ENCODE measurements at places on chromosomes 5 and 9. TPM values are rescaled to one million over a fixed set of nuclear protein-coding genes. Genes with fewer than 3 reads are reported as not detected.
A peak's percentile ranks its signal among the peaks of the same experiment; 100 is the strongest.

GRCh38 chr9:128033609-128034008 is 33.5 kb downstream of the NAIF1 start:
- no peak for DNase-seq

GRCh38 chr9:36542355-36542754 is 30.3 kb upstream of the MELK start:
- no peak for DNase-seq

Gene SPEF2
- total RNA-seq = 10.3 TPM

Gene MAMDC4
- 317 TPM for total RNA-seq

Gene LECT2
- total RNA-seq = not detected

DNA sequence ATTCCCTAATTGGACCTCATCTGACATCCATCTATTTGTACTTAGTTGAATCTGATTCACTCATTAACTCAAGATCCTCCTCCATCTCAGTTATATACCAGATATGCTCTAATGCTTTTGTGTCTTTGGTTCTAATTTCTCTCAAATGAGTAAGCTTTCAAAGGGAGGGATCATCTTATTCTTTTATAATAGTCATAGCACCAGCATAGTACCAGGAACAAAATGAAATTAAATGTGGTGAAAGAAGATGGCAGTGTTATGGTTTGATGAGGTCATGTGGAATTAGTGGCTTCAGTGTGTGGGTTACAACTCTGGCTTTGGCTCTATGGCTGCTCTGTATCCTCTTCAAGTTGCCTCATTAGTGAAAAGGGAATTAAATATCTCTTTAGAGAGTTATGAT is 32.5 kb upstream of the ZNF366 start:
- no peak for DNase-seq

DNA sequence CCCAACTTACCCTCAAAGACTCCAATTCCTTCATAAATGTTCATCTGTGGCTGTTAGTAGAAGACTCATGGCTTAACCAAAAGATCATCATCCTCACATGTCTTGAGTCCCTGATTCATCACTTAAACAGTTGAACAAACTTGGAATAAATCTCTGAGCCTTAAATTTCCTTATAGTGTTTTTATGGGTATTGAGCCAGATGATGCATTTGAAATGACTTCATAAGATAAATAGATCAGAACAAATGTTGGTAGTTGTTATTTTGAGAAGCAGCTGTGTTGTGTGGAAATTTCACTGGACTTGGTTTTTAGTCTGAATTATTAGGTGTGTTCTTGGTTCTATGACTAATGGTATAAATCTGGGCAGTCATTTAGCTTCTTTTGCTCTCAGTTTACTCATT is 236.2 kb downstream of the NNT start:
- DNase-seq = no peak

- DNase-seq = peak; percentile 32
Observed at GRCh38 chr5:17058438-17058837, 122.3 kb upstream of the MYO10 start.

DNA sequence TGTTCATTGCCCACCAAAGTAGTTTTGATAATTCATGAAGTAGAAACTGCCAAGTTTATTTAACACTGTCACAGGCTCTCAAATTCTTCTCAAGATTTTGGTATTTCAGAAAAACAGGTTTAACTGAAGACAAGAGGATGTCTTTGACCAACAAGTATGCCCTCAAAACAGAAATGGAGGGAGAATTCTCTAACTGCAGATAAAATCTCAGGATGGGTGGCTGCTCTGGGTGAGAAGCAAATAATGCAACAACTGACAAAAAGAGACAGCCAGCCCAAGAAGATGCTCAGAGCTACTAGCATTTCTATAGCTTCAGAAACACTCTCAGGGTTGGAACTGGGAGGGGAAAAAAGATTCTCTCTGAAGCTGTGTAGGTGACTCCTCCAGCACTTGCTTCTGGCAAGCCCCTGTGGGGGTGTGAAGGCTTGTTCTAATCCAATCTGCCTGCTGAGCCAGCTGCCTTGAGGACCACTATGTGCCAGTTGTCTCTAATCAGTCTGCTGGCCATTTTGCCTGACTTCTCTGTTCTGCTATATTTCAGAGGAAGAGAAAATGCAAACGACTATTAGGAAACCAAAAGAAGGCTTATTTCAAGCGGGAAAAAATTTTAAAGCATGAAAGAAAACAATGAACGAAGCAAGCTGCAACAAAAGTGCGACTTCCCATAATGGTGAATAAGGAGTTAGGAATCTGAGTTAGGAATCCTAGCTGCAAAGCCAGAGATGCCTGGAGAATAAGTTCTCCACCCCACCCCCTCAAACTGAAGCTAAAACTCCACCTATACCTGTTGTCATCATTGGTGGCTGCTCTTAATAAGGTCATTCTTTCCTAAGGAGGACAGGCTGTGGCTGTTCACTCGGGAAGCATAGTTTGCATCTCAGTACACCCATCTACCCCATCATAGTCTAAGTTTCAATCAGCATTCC is 147.5 kb downstream of the GNAQ start:
- DNase-seq = no peak

Gene FST
- 9.3 TPM for total RNA-seq

DNA sequence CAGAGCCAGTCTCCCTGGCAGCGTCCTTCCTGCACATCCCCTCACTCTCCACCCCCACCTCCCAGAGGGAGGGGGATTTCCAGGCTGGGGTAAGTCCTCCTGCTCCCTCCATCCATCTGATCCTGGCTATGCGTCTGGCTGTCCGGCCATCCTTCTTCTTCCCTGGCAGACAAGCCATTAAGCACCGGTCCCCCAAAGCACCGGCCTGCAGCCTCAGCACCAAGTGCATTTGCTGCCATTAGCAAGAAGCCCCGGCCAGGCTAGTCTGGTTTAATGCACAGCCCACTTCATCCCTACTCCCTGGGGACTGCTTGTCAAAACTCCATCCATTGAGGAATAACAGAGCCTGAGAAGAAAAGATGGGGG is 208.7 kb upstream of the IER5L start:
- no peak for DNase-seq

DNA sequence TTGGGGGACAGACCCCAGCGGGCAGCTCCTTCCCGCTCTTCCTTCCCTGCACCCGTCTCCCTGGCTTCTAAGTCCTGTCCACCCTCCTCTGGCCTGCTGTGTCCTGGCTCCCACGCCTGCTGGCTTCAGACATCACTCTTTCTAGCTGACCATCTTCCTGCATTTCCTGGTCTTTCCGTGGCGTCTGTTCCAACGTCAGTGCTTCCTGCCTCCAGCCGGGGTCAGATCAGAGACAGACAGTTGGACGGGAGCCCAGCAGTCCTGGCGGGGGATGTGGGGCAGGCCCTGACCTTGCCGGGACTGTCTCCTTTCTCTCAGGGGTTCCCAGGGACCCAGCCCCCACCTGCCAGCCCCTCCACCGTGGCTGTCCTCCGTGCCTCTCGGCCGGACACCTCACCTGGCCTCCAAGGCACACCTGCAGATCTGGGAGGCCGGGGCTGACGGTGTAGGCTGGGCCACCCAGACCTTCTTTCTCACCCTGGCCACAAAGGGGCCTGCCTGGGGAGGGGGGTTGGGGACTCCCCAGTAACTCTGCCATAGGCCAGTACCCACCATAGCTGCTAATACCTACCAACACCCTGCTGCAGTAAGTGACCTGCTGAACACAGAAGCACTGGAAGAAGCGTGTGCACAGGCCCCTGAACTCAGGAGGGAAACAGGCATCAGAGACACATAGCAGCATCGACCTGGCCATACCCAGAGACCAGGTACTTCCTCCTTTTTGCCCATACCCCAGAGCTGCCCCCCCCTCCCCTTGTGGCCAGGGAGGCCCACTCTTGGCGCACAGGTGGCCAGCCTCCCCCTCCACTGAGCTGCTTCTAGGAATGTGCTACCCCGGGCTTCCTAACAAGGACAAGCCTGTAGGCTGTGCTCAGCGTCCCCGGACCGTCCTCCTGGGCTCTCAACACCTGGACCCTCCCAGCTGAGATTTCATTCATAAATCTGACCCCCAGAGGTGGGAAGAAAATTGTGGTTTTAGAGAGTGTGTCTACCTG is 5.1 kb downstream of the NRARP start:
- DNase-seq = peak; percentile 78

- DNase-seq = no peak
Observed at GRCh38 chr5:103907001-103907400, 344.4 kb upstream of the NUDT12 start.

GRCh38 chr5:97231025-97231636 is 48.1 kb upstream of the RIOK2 start:
- DNase-seq = no peak

Gene GKAP1
- total RNA-seq = 26.4 TPM

DNA sequence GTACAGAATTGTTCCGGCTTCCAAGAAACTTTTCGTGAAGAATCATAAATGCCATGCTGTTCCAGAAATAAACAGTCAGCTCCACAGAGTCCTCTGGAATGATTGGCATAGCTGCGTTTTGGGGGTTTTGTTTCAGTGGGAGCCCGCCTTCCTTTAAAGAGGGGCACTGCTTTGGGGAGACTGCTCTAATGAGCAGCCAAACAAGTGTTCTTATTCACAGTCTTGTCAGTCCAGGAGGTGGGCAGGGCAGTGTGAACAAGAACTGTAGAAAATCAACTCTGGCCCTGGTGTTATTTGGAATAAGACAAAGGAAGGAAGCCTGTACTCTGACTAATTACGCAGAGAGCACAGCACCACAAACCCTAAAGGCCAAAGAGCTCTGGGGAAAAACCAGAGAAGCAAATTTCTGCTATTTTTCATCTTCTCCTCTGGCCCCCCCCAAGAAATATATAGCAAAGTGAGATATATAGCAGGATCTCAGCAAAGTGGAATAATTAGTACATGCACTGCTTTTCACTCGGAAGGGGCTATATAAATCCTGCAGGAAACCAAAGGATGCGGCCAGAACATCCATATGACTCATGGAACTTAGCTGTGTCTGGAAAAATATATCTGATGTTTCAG is 92.9 kb downstream of the GLDC start:
- DNase-seq = no peak

Gene RPS14
- total RNA-seq = 3,169 TPM

DNA sequence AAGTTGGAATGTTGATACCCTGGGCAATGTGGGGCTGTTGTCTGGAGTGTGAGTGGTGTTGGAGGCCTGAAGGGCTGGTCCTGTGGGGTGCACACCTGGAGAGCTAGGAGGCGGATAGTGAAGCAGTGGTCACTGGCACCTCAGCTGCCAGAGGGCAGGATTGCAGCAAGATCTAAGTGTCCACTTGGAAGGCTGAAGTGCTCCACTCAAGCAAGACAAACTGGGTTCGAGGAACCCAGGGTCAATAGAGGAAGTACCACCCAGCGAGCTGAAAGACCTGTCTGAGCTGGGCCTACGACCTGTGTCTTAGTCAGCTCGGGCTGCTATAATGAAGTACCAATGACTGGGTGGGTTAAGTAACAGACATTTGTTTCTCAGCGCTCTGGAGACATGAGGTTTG is 39.7 kb upstream of the TJP2 start:
- no peak for DNase-seq

DNA sequence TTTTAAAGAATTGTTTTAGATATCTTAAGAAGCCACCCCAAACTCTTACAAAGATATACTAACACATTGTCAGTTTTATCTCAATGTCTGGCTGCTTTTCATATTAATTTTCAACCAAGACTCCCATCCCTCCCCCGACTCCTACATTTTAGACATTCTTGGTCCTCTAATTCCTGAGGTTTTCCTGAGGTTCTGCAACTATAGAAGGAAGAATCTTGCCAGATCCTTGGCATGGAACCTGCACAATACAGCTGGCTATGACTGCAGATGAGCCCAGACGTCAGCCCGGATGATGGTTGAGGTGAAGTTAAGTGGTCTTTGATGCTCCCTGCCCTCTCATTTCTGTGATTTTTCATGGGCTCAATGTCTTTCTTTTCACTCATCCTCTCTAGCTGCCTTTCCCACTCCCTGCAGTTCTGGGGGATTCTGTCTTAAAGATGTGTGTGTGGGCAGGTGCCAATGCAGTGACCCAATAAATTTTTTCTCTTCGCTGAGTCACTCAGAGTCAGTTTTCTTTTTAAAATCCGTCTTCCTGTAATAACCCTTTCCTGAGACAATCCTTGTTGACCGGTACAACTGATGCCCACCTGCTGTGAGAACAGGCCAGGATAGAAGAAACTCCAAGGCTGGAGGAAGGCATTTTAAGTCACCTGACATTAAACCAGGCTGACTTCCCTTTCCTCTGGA is 237.8 kb upstream of the GAS1 start:
- no peak for DNase-seq

Gene IL33
- 77.5 TPM for total RNA-seq

GRCh38 chr5:97874491-97874890 is 691.4 kb upstream of the RIOK2 start:
- DNase-seq = no peak

Gene INSL6
- not detected for total RNA-seq

DNA sequence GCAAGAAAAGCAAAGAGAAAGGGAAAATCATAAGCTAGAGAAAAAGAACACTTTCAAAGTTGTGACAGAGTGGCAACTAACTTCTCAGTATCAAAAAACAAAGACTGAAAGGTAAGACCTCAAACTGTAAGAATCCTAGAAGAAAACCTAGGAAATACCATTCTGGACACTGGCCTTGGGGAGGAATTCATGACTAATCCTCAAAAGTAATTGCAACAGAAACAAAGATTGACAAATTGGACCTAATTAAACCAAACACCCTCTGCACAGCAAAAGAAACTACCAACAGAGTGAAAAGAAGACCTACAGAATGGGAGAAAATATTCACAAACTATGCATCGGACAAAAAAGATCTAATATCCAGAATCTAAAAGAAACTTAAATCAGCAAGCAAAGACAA is 79.1 kb downstream of the FEM1C start:
- no peak for DNase-seq

GRCh38 chr5:110086658-110087388 is 397.1 kb downstream of the MAN2A1 start:
- DNase-seq = no peak

Gene ARSB
- 35.6 TPM for total RNA-seq

DNA sequence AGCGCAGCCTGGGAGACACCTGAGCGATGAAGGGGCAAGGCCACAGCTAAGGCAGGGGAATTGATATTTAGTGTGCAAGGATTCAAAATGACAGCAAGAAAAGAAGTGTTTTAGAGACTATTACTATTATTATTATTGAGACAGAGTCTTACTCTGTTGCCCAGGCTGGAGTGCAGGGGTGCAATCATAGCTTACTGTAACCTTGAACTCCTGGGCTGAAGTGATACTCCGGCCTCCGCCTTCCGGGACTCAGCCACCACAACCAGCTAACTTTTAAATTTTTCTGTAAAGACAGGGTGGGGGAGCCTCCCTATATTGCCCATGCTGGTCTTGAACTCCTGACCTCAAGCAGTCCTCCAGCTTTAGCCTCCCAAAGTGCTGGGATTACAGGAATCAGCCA is 3.3 kb upstream of the GRHPR start:
- no peak for DNase-seq
